ENCODE measurements at places on chromosomes 3 and 15. TPM values are rescaled to one million over a fixed set of nuclear protein-coding genes. Genes with fewer than 3 reads are reported as not detected.

GRCh38 chr15:57079931-57080620 lies 161.6 kb downstream of the TCF12 start:
- DNase-seq: no peak
- no peaks in the 10 kb centered on the region for H3K36me3 ChIP-seq
- no peak overlapping the region for H3K27ac ChIP-seq
- no peak overlapping the region for H3K4me3 ChIP-seq

LRRC49 gene
- total RNA-seq: 5.2 TPM

- H3K27me3 ChIP-seq: no peaks in the 10 kb centered on the region
- no peak overlapping the region for H3K4me3 ChIP-seq
- no peak overlapping the region for H3K27ac ChIP-seq
- DNase-seq: no peak
- H3K36me3 ChIP-seq: no peaks in the 10 kb centered on the region
Observed at GRCh38 chr3:40968666-40969065, 230.6 kb upstream of the CTNNB1 start.

DNA sequence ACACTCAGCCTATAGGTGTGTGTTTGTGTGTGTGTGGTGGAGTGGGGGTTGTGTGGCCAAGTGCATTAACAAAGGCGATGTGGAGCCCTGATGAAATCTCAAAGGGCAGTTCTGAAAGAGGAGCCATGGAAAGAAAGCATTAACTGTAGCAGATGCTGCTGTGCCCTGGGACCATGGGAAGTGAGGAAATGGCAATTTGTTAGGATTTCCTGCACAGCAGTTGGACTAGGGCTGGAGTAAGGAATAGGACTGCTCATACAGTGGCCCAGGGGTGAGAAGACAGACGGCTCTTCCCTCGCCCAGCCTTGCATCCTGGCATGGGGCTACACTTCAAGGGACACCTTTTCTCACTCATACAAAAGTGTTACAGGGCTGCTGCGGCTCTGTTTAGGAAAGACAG lies 12.3 kb upstream of the ZBTB38 start:
- no peaks in the 10 kb centered on the region for H3K36me3 ChIP-seq
- no peaks in the 10 kb centered on the region for H3K27me3 ChIP-seq
- H3K27ac ChIP-seq: no peak overlapping the region
- no peak overlapping the region for H3K4me3 ChIP-seq

DNA sequence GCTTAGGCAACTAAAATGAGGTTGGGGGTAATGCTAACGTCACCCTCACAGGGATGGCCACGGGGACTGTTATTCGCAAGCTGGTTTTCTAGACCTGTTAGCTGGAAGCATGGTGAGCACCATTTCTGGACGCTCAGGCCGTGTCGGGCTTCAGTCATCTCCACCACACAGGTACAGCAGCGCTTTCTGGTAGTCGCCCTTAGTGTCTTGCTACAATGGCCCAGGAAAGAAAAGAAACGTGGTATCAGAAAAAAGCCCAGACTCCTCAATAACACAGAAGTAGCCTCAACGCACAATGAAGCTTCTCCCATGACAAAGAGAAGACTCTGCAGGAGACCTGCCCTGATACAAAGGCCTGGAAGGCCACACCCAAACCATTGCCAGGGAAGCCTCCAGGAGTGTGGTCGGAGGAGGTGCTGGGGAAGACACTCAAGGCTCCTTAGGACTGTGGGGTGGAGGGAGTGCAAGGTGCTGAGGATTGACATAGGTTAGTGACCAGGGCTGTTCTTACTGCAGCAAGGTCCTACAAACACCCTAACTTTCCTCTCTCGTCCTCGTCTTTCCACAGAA lies 50.2 kb downstream of the ANXA2 start:
- H3K36me3 ChIP-seq: peaks cover 56% of the 10 kb centered on the region
- no peaks in the 10 kb centered on the region for H3K27me3 ChIP-seq
- no peaks in the 10 kb centered on the region for H3K4me1 ChIP-seq
- H3K27ac ChIP-seq: no peak overlapping the region

DNA sequence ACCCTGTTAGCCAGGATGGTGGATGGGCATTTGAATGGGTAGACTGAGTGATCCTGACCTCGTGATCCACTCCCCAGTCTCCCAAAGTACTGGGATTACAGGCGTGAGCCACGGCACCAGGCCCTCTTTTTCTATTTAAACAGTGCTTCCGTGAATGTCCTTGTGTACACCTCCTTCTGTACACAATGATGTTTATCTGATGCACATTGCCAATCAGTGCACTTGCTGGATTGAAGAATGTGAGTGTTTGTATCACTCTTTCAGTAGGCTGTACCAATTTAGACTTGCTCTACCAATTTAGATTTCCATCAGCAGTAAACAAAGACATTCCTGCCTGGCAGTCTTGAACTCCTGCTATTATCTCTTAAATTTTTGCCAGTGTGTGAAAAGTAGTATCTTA lies 8.9 kb upstream of the ZNF619 start:
- H3K27me3 ChIP-seq: no peaks in the 10 kb centered on the region
- H3K4me1 ChIP-seq: no peaks in the 10 kb centered on the region
- no peak overlapping the region for H3K4me3 ChIP-seq
- no peak overlapping the region for H3K27ac ChIP-seq
- DNase-seq: no peak

DNA sequence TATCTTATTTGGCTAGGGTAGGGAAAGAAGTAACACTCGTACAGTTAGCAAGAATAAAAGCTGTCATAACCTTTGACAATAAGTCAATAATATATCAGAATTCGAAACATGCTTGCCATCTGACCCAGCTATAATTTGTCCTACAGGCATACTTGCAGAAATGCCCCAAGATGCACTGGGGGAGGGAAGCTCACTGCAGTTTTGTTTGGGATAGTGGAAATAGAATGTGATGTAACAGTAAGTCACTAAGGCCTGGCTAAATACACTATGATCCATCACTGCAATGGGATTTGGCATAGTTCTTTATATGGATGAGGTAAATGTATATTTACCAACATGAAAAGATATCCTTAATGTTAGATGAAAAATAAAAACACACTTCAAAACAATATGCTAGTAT lies 25.5 kb upstream of the TMOD3 start:
- H3K36me3 ChIP-seq: no peaks in the 10 kb centered on the region
- H3K27ac ChIP-seq: no peak overlapping the region
- H3K4me3 ChIP-seq: no peak overlapping the region
- H3K4me1 ChIP-seq: no peaks in the 10 kb centered on the region
- H3K27me3 ChIP-seq: no peaks in the 10 kb centered on the region

DNA sequence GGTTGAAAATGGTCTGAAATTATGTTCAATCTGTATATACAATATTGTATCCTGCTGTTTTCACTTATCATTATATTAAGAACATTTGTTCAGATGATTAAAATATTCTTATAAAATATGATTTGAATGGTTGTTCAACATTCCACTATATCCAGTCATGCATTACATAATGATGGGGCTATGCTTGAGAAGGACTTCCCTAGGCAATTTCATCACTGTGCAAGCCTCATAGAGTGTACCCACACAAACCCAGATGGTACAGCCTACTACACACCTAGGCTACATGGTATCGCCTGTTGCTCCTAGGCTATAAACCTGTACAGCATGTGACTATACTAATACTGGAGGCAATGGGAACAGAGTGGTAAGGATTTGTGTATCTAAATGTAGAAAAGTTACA lies 30.5 kb downstream of the SLC7A14 start:
- H3K4me1 ChIP-seq: no peaks in the 10 kb centered on the region
- H3K36me3 ChIP-seq: no peaks in the 10 kb centered on the region
- H3K27me3 ChIP-seq: peaks cover 4% of the 10 kb centered on the region
- no peak overlapping the region for H3K27ac ChIP-seq
- H3K4me3 ChIP-seq: no peak overlapping the region

Data from transverse colon (tissue), 4 donors.